ENCODE measurements at places on chromosomes 2 and 18.

DNA sequence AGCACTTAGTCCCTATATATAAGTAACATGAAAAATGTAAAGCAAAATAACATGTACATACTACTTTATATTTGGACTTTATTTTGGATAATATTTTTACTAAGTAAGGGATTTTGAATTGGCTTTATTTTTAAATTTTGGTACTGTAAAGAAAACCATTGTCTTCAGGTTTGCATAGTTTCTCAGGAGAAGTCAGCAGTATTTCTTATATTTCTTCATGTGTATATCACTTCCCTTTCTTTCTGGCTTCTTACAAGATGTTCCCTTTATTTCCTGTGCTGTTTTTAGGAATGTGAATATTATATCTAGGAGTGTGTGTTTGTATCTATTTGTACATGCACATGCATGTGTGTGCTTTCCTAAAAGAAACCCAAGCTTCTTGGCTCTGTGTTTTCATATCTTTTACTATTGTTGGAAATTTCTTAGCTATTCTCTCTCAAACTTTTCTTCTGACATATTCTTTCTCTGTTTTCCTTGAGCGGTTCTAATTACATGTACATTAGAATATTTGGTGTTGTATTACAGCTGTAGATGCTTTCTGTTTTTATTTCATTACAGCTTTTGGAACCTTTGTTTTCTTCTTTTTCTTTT is 1549.7 kb upstream of the ACVR2A start:
- DNase-seq, result peak; percentile 3

GRCh38 chr18:22912835-22913234 is 20.3 kb upstream of the RBBP8 start:
- DNase-seq, result no peak

- DNase-seq, result no peak
Measured at GRCh38 chr2:209424781-209425470, 1.1 kb downstream of the MAP2 start.

DNA sequence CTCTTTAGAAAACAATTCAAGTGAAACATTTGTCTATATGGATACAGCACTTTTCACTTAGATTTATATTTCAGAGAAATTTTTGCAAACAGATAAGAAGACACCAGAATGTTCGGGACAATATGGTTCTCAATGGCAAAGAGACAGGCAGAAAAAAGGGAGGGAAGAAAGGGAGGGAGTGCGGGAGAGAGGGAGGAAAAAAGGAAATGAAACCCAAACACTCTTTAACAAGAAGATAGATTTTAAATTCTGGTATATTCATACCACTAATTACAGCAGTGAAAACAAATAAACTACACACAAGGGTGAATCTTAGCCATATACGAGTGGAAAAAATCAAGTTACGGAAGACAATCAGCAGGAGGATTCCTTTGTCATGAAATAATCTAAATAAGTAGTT is 3.0 kb downstream of the PASK start:
- DNase-seq, result no peak

Data from KBM-7 (cell line).